RWPE1 (cell line): ENCODE measurements at places on chromosomes 13 and 19.

DNA sequence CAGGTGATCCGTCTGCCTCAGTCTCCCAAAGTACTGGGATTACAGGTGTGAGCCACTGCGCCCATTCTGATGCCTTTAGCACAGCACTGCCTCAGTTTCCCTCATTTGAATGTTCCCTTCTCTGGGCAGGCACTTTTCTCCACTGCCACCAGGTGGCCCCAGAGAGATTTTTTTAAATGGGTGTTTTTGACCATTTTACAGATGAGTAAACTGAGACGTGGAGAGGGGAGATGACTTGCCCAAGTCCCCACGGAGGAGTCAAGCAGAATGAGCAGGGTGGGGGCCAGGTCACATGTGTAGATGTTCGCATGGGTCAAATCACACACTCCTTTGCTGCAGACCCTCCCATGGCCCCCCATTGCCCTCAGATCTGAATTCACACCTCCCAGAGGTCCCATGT, 3.2 kb upstream of the PDE4C start:
- no peak for DNase-seq

DNA sequence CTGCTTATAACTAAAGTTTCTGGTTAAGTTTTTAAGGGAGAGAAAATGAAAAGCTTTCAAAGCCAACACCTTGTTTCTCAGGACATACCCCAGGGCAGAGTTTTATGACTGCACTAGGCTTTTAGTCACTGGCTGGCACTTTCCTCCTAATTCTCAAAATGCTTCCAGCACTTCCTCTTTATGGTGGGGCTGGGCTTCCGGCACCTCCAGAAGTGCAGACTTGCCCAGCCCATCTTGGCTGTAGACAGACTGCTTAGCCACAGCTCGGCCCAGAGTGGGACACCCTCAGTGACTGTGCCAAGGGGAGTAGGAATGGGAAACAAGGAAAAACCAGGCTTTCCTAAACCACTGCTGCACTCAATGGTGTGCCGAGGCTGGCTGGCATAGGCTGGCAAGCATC, 23.2 kb upstream of the GTF3A start:
- DNase-seq: peak; percentile 32

GRCh38 chr19:31220540-31220939, 128.7 kb downstream of the TSHZ3 start:
- DNase-seq: no peak

GRCh38 chr13:33153421-33154404, 131.8 kb downstream of the STARD13 start:
- DNase-seq: no peak

GRCh38 chr19:43936188-43936587, 1.1 kb upstream of the ZNF45 start:
- no peak for DNase-seq

DNA sequence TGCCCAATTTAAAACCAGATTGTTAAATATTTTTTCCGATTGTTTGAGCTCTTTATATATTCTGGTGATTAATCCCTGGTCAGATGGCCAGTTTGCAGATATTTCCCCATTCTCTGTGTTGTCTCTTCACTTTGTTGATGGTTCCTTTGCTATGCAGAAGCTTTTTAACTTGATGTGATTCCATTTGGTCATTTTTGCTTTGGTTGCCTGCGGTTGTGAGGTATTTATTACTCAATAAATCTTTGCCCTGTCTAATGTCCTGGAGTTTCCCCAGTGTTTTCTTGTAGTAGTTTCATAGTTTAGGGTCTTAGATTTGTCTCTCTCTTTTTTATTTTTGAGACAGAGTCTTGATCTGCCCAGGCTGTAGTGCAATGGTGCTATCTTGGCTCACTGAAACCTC, 23.8 kb upstream of the LMO7 start:
- DNase-seq: no peak

DNA sequence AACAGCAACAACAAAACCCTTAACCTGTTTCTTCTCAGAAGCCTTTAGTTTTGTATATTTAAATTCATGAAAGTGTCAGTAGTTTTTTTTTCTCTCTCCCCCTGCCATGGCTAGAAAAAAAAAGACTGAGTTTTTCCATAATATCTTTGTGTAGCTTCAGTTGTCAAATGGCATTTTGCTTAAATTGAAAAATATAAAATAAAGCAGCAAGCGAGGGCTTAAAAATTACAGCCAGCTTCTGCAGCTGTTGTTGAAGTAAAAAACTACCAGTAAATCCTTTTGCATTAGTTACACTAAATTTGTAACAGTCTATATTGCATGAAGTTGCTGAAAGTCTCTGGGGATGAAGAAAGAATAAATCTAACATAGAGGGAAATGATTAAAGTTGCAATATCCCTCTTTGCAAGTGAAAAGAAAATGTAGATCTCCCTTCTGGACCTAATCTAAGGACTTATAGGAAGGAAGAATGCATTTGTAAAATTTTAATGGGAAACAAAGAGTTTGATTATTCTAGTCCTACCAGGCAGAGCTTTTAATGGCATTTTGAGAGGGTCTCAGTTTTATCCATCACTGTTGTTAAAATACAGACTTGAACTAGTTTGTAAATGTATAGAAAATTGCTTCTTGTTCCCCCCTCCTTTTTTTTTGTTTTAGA, 215.7 kb downstream of the ATP8A2 start:
- no peak for DNase-seq

- DNase-seq: peak; percentile 91
Observed at GRCh38 chr19:11142528-11143171, 12.9 kb downstream of the SPC24 start.

GRCh38 chr19:35845215-35846037, 6.9 kb downstream of the NPHS1 start:
- DNase-seq: peak; percentile 35

GRCh38 chr19:47729799-47730520, 15.4 kb upstream of the NOP53 start:
- DNase-seq: peak; percentile 75

GRCh38 chr13:97967948-97968347, 14.5 kb downstream of the IPO5 start:
- no peak for DNase-seq

DNA sequence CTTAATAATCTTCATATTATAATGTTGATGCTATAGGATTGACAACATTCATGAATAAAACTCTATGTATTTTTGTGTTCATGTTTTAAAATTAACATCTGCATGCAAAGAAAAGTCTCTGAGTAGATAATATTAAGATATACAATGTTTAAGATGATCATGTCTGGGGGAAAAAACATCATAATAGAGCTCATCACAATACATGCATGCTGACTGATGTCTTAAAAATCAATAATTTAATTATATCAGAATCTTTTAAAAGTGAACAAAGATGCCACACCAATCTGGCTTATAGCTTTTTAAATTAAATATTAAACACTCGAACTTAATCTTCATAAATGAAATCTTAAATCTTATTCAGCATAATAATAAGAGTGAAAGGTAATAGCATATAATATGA, 933.9 kb upstream of the MIR17HG start:
- DNase-seq: no peak
